ENCODE measurements at places on chromosomes 2 and 18. TPM values are rescaled to one million over a fixed set of nuclear protein-coding genes. Genes with fewer than 3 reads are reported as not detected.

FBXO36 gene
- 0.58 TPM for total RNA-seq

SKA1 gene
- 0.44 TPM for total RNA-seq

DSC2 gene
- 24.5 TPM for total RNA-seq

BZW1 gene
- total RNA-seq, result 63.2 TPM

CCDC148 gene
- 0.30 TPM for total RNA-seq

CELF4 gene
- 0.60 TPM for total RNA-seq

TXNDC2 gene
- total RNA-seq, result not detected

FBXO48 gene
- 1.0 TPM for total RNA-seq

C1QL2 gene
- not detected for total RNA-seq

PROM2 gene
- 1.4 TPM for total RNA-seq

GNLY gene
- 1.5 TPM for total RNA-seq

DNA sequence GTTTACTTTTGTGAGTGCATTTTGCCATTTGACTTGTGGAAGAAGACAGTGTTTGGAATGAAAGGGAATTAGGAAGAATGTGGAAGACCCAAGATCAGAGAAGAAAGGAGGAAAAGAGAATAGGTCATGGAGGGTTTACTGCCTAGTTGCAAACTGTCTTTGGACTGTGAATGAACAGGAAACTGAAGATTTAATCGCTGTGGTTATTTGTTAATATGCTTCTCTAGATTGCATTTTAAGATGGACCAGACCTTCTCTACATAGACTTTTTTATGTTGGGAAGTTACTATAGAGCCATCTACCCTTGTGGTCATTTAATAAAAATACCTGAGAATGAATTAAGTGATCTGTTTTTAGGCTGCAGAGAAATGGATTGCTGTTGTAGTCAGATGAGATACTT, 6.2 kb downstream of the AGPS start:
- no peak for DNase-seq

DNA sequence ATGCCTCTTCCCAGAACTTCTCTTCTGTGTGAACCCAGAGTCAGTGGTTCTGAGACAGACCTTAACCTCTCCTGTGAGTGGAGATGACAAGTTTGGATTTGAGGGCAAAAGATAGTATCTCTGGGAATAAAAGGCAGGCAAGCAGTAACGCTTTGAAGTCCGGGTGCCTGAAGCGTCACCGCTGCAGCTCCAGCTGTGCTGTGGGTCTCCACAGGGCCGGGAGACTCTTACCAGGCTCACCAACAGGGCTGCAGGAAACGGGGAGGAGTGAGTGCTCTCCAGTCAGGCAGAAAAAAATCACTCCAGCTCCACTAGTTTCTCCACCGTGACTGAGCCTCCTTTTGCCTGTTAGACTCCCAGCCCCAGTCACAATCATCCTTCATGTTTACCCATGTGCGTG, 79.7 kb upstream of the MAP4K4 start:
- no peak for DNase-seq

DNA sequence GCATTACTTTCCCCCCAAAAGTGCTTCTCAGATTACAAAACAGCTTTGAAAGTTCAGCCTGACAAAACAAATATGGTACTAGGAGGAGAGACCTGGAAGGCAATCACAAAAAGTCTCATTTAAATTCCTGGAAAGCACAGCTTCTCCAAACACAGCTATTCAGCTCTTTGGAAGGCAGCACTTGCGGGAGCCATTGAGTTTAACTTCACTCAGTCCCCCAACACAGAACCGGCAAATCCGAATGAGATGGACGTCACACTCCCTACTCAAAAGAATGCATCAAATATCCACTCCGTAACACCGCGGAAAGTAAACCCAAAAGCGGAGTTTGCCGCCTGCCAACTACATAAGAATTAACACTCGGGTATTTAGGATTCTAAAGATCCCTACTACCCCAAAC, 638 bp downstream of the ST6GAL2 start:
- DNase-seq, result no peak

DNA sequence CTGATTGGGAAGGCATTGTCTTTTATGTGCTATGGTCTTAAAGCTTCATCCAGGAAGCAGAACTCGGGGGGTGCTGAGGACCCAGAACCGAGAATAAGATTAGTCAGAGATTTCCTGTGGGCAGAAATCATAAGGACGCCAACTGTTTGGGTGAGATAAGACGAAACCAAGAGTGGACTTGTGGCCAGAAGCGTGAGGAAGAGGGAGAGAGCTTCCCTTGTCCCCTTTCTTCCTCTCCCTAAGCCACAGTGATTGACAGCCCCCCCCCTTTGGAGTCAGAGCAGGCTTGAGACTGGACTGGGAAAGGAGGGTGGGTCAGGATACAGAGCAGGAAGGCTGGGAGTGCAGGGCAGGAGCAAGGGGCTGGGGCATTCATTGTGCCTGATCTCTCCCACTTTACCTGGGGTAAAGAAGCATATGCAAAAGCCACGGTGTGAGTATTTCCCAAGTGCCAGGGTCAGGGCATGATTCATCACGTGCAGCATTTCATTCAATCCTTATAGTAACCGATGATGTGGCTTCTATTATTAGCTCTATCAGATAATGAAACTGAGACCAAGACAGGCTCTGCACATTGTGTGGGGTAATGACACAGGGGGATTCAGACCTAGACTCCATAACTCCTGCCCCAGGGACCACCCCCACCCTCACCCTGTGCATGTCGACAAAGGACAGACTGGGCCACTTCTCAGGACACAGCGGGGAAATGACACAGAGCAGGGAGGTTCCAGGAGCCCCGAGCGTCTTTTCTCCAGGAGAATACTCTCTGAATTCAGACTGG, 3.0 kb upstream of the IL1RN start:
- DNase-seq, result no peak

- DNase-seq, result no peak
These were observed 36.2 kb downstream of the SPTBN1 start for GRCh38 chr2:54492335-54492734.

DNA sequence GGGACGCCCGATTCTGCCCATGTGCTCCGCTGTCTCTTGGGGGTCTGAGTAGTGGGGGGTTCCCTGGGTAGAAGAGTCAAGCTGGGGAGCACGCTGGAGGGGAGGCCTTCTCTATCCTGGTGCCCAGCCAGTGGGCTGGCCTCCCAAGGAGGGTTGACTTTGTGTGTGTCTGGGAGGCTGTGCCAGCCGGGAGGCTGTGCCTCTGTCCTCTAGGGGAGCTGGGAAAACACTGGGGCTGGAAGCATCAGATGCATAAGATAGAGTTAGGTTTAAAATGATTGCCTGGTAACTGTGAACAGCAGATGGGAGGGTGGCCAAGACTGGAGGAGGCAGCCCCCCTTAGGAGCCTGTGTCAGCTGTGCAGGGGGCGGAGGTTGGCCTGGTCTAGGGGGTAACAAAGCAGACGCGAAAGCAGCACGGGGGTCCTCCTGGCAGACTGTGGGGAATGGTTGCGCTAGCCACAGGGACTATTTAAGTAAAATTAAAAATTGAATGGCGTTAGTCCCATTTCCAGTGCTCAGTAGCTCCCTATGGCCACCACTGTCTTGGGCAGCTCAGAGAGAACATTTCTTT, 1.3 kb downstream of the ING5 start:
- DNase-seq, result no peak

- DNase-seq, result no peak
These were observed 14.7 kb upstream of the KCTD1 start for GRCh38 chr18:26563024-26563423.

DNA sequence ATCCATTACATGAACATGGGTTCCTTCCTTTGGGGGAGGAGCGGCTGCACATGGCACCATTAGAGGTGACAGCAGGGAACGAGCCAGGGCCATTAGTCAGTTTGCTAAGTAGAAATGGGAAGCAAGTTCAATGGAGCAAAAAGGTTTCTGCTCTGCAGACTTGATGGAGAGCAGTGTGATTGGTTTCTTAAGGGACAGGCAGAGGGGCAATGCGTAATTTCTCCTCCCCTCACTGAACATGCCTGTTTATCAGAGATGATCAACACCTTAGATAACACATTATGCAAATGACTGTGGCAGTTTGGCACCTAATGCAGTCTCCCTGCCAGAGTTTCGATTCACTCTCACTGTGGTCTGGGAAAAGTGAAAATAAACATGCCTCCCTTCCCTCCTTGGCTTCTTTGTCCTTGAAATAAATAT, 414.5 kb downstream of the STK39 start:
- no peak for DNase-seq

DNA sequence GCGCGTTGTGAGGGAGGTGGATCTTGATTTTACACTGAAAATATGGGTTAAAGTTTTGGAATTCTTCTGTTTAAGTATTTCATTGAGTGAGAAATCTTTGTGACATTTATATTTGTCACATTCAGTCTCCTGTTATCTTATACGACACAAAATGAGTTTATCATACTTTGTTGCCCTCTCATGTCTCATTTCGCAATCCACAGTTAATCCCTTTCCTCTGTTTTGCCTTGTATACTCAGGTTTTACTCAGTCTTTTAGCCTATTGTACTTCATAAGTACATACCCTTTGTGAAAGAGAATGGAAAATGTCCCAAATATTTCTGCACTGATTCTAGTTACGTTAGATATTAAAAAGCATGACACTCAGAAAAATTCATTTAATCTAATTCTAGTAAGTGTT, 142.7 kb downstream of the ATP9B start:
- DNase-seq, result no peak

GRCh38 chr2:13002536-13003331, 286.0 kb downstream of the TRIB2 start:
- no peak for DNase-seq

DNA sequence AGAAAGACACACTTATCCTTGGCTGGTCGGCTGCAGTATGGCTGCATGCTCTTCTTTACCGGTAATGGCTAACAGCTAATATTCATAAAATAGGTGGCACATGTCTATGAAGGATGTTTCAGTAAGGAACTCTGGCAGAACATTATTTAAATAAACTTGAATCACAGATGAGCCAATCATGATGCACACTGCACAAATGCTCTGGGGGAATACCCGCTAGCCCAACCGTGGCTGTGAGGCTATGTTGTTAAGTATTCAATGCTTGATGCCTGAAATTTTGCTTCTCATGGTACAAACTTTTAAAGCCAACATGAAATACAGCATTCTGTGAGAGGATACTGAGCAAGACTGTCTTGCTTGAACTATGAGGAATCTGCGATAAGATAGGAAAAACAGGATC, 505.8 kb downstream of the ZEB2 start:
- DNase-seq, result no peak

GRCh38 chr18:62377131-62377807, 52.2 kb downstream of the TNFRSF11A start:
- DNase-seq, result no peak

- DNase-seq, result peak; percentile 25
These were observed 8.3 kb upstream of the YWHAQ start for GRCh38 chr2:9639000-9639602.

DNA sequence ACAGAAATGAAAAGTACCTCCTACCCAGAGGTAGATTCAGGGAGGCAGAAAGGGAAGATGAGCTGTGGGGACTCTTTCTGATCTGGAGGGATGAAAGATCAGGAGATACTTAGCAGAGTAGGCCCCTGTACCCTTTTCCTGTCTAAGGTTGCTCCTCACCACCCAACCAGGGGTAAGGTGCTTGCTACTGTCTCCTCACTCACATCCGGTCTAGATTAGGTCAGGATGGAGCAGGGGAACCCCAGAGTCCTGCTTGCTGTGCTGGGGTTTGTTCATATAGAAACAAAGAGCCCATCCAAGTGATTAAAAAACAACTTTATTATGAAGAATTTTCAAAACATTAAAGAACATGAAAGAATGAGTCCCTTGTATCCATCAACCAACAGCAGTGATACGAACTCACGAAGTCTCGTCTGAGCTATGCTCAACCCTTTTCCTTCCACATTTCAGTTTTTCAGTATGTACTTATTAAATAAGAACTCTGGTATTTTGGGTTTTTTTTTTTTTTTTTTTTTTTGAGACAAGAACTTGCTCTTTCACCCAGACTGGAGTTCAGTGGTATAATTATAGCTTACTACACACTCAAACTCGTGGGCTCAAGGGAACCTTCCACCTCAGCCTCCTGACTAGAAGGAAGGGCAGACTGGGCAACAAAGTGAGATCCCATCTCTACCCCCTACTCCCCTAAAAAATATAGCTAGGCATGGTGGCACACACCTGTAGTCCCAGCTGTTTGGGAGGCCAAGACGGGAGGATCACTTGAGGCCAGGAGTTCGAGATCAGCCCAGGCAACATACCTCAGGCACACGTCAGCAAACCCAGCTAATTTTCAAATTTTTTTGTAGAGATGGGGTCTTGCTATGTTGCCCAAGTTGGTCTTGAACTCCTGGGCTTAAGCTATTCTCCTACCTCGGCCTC, 28.5 kb upstream of the MCFD2 start:
- no peak for DNase-seq

DNA sequence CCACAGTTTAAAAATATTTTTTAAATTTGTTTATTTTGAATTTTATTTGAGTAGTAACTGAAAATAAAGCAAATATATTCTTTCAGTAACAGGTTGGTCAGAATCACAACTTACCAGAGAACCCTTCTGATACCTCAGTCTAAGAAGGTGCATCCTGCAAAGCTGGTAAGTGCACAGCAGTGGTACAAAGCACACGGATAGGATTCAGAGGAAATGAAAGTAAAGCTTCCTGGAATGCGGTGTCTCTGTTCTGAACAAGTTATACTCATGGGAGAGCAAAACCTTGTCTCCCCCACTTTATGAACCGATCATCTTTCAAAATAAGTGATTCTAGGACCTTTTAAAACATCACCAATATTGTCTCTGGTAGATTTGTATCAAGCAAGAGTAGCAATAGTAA, 398.3 kb downstream of the TMX3 start:
- no peak for DNase-seq

DNA sequence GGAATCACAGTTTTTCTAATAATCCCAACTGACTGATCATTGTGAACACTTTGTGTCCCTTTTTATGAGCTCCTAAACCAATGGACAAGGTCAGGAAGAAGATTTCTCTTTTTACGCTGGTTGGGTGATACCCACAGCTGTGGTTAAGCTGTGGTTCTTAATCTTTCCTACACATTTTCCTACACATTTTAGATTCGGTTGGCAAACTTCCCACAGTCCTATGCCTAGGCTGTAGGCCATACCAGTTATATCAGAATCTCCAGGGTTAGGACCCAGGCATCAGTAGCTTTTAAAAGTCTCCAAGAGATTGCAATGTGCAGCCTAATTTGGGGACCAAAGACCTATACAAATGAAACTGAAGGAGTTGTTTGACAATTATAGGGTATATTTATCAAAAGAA, 203.0 kb downstream of the SP3 start:
- DNase-seq, result no peak

- no peak for DNase-seq
These were observed 16.0 kb downstream of the CD28 start for GRCh38 chr2:203722411-203722810.

DNA sequence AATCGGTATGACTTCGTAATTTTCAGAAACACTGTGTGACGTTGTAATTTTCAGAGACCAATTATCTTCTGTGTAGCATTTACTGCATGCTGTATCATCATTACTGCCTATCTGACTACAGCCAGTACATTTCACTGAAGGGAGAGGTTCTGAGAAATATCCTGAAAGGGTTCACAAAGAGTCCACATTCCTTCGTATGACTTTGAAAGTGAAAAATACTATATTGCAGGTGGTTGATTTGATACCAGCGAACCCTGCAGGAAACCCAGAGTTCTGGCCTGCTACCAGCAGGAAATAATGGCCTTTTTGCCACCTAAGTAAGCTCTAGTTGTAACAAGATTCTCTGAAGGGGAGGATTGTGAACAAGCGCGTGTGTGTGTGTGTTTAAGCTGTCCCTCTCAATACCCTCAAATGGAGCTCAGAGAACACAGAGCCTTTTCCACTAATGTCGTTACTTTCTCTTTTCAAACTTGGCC, 155.5 kb downstream of the ARHGAP28 start:
- DNase-seq, result no peak

Data from left ventricle myocardium inferior (tissue), 1 donor.